ENCODE measurements at places on chromosomes 5 and 9. TPM values are rescaled to one million over a fixed set of nuclear protein-coding genes. Genes with fewer than 3 reads are reported as not detected.

The SMARCA2 gene
- polyA plus RNA-seq, result 123 TPM

DNA sequence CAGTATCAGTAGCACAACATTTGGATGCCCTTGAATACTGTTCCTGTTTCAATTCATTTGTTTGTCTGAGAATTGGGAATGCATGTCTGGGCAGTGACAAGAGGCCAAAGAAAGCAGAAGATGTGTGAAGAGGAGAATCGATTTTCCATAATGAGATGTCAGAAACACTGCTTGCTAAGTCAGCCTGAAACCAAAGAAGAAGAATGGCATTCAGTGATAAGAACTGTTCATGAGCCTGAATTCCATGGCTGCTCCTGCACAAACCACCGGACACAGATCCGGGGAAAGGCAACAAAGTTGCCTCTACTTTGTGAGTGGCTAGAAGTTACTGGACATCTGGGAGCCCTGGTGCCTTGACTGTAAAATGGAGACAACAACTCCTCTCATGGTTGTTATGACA lies 207.2 kb upstream of the RASEF start:
- DNase-seq, result no peak

DNA sequence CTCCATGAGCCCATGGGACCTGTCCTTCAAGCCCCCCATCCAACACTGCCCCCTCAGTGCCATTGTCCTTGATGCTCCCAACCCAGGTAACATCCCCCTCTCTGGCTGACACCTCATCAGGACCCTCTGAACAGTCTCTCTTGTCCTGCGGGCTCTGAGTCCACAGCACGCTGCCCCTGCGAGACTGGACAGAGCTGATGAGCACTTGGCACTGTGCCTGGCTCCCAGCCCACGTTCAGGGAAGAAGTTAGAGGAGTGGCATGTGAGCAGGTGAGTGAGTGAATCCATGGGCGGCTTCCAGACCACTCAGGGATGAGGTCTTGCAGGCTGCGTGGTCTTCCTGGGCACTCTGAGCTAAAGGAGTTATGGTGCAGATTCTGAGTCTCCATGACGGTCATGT lies 70.7 kb downstream of the PAX5 start:
- no peak for DNase-seq

- DNase-seq, result no peak
These were observed 10.5 kb downstream of the PTTG1 start for GRCh38 chr5:160432196-160432595.

GRCh38 chr9:26567976-26568375 lies 324.6 kb downstream of the CAAP1 start:
- no peak for DNase-seq

DNA sequence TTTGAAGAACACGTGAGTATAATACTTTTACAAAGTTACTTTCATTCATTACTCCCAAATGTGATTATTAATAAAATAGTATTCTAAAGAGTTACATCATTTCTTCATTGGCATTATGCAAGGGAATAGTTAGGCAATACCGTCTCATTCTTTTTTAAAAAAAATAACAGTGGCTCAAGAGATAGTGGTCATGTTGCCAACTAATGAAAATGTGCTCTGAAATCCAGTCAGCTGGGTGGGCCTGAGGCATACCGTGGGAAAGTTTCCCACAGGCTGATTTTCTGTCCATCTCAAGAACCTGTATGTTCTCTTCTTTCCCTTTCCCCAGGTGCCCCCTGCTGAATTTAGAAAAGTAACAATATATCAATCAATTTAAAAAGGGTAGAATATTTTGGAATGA lies 40.8 kb upstream of the ROPN1L start:
- no peak for DNase-seq

- no peak for DNase-seq
These were observed 13.0 kb downstream of the SQSTM1 start for GRCh38 chr5:179833709-179834070.

The DCP2 gene
- polyA plus RNA-seq, result 28.8 TPM

The RNF208 gene
- 2.1 TPM for polyA plus RNA-seq

The GKAP1 gene
- 15.9 TPM for polyA plus RNA-seq

All from muscle of arm (tissue), 14 donors.